ENCODE measurements at places on chromosomes 1 and 21. TPM values are rescaled to one million over a fixed set of nuclear protein-coding genes. Genes with fewer than 3 reads are reported as not detected.

DNA sequence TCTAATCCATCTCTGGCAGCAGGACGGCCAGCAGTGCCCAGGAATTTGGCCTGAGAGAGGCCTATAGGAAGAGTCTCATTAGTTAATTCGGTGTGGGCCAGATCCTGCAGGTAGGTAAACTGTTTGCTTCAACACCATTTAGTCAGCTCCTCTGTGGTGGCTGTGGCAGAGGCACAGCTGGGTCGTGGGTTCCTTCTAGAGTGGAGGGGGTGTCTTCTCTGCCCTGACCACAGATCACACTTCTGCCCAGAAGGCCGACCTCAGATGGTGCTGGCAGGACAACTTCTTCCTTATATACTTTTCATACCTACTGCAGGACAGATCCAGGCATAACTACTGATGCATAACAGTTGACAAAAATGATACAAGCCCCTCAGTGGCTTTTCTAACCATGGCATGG, 281.4 kb downstream of the RPS6KC1 start:
- peaks cover under 1% of the 10 kb centered on the region for H3K36me3 ChIP-seq
- no peak overlapping the region for H3K27ac ChIP-seq
- no peak for DNase-seq
- no peaks in the 10 kb centered on the region for H3K27me3 ChIP-seq

- no peak overlapping the region for H3K27ac ChIP-seq
- H3K36me3 ChIP-seq = no peaks in the 10 kb centered on the region
Measured at GRCh38 chr1:21564521-21565095, 55.4 kb downstream of the ALPL start.

- H3K27me3 ChIP-seq = no peaks in the 10 kb centered on the region
- no peak overlapping the region for H3K27ac ChIP-seq
- H3K4me1 ChIP-seq = no peaks in the 10 kb centered on the region
Measured at GRCh38 chr1:87362834-87363426, 34.2 kb downstream of the LMO4 start.

GRCh38 chr1:117820694-117821381, 108.6 kb downstream of the GDAP2 start:
- no peak overlapping the region for H3K27ac ChIP-seq
- H3K36me3 ChIP-seq = no peaks in the 10 kb centered on the region
- H3K27me3 ChIP-seq = no peaks in the 10 kb centered on the region
- no peak for DNase-seq
- no peak overlapping the region for H3K4me3 ChIP-seq

- no peak overlapping the region for H3K4me3 ChIP-seq
- peaks cover 17% of the 10 kb centered on the region for H3K27me3 ChIP-seq
- DNase-seq = no peak
- H3K27ac ChIP-seq = no peak overlapping the region
- H3K36me3 ChIP-seq = no peaks in the 10 kb centered on the region
Measured at GRCh38 chr1:157512036-157512969, 40.0 kb downstream of the FCRL5 start.

- no peak overlapping the region for H3K4me3 ChIP-seq
- no peaks in the 10 kb centered on the region for H3K27me3 ChIP-seq
- H3K4me1 ChIP-seq = peaks cover 8% of the 10 kb centered on the region
Measured at GRCh38 chr1:238606457-238606856, 715.7 kb upstream of the ZP4 start.

DNA sequence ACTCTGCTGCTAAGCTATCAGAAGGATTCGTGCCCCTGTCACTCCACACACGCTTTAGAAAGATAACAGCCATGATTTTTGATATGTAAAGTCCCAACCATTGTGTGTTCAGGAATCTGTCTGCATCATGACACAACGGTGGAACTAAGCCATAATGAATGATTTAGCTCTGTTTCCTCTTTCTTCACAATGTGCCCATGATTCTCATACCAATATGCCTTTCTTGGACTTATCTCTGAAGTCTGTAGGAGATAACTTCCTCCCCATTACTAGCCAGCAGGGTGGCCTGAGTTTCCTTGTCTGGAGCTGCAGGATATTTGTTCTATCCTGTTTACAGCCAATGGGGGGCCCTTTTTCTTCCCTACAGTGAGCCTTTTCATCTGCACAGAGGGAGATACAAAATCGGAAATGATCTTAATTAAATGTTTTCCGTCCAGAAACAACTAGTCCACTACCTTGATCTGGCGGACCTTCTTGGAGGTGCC, 511.7 kb downstream of the USP25 start:
- H3K27ac ChIP-seq = no peak overlapping the region
- no peak for DNase-seq
- no peaks in the 10 kb centered on the region for H3K4me1 ChIP-seq
- no peak overlapping the region for H3K4me3 ChIP-seq
- no peaks in the 10 kb centered on the region for H3K27me3 ChIP-seq
- no peaks in the 10 kb centered on the region for H3K36me3 ChIP-seq

RPTN gene
- not detected for total RNA-seq

Data from Calu3 (cell line).